ENCODE measurements at places on chromosomes 7 and 10.

GRCh38 chr7:74455291-74455804 is 1.6 kb downstream of the GTF2IRD1 start:
- no peak for DNase-seq

- no peak for DNase-seq
These were observed 71.7 kb upstream of the GPR22 start for GRCh38 chr7:107398161-107398560.

- no peak for DNase-seq
These were observed 184.0 kb upstream of the PLXNA4 start for GRCh38 chr7:132760244-132760623.

DNA sequence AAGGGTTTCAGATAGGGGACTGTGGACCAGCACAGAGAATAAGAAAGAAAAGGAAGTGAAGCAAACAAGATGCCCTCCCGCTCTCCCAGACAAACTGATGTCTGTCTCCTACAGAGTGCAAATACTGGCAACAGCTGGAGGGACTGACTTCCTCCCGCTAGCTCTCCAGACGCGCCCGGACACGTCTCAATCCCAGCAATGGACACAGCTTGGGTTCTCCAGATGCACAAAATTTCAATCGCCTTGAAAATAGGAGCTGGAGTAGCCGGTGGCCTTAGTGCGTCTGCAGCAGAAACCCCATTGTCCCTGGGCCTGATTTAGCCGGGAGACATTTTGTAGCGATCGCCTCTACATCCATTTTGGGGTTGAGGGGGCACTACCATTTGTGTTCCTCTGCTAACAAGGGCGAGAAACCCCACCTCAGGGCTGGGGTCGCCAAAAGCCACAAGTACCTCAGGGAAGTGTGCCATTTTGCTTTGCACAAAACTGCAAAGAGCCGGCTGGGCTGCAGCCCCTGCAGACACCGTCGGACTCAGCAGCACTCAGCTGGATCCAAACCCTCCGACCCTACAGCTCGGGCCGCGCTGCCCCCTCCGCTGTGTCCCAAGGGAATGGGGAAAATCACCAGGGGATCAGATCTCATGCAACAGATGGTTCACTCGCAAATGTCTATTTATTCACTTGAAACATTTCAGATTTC is 5.9 kb downstream of the CPA2 start:
- DNase-seq = no peak

GRCh38 chr10:112792487-112793201 is 157.4 kb upstream of the TCF7L2 start:
- no peak for DNase-seq

DNA sequence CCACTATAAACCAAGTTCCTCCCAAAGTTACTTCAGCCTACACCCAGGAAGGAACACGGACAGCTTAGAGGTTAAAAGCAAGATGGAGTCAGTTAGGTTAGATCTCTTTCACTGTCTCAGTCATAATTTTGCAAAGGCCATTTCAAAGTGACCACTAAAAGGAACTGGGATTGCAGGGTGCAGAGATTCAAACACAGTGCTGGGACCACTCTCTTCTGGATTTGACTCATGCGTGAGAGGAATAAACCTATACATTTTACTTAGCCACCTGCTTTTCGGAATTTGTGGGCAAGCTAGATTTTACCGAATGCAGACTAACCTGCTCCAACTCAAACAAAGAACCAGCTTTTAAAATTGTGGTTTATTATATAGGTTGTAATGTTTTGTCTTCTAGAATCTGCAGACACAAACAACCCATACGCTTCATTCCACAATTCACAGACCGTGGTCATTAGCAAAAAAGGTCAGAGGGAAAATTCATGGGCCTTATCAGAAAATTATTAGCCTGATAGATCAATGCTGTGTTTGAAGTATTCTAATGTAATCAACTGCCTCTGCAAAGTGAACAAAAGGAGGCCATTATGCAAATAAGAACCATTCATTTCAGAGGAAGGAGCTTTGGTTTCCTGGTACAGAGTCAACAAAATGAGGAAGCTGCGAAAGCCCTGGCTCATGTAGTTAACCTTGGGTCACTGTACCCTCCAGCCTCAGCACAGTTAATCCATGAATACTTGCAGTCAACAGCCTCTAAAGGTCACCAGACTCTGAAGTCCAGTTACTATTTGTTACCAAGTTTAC is 342.7 kb upstream of the KLF6 start:
- no peak for DNase-seq

GRCh38 chr10:78914502-78915189 is 154.1 kb upstream of the ZMIZ1 start:
- DNase-seq = no peak

DNA sequence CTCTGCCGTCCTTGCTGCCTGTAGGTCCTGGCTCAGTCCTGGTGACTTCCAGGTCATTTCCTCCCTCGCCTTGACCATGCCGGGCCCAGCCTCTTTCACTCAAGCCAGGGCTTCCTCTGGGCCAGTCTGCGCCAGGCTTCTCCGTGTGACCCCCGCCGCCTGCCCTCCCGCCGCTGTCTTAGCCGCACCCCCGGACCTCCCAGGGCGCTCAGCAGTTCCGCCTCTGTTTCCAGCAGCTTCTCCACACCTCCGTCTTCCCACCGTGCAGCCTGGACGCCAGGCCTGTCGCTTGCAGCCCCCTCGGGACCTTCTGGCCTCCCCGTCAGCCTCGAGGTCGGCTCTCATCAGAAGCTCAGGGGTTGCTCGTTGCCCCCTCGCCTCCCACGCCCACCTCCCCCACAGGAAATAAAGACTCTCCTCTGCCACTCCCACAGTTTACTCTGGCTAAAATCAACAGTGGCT is 123.0 kb upstream of the FZD8 start:
- DNase-seq = no peak

DNA sequence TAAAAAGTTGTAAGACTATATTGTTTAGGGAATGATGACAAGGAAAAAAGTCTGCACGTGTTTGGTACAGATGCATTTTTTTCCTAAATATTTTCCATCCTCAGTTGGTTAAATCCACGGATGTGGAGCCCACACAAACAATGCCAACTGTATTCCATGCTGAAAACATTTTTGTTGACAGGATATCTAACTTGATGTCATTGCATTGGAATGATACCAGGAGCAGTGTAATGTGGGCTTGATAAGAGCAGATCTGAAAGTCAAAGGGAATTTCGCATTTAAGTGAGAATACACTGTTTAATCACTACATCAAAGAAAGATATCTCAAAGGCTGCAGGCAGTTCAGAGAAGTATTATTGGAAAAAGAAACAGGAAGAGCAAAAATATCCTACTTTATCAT is 49.5 kb upstream of the TMEM140 start:
- no peak for DNase-seq

- no peak for DNase-seq
These were observed 144.5 kb downstream of the ADCY1 start for GRCh38 chr7:45718464-45719330.

GRCh38 chr7:128055637-128056036 is 24.4 kb upstream of the LRRC4 start:
- no peak for DNase-seq

GRCh38 chr10:96541921-96542320 is 28.2 kb upstream of the TLL2 start:
- DNase-seq = no peak

DNA sequence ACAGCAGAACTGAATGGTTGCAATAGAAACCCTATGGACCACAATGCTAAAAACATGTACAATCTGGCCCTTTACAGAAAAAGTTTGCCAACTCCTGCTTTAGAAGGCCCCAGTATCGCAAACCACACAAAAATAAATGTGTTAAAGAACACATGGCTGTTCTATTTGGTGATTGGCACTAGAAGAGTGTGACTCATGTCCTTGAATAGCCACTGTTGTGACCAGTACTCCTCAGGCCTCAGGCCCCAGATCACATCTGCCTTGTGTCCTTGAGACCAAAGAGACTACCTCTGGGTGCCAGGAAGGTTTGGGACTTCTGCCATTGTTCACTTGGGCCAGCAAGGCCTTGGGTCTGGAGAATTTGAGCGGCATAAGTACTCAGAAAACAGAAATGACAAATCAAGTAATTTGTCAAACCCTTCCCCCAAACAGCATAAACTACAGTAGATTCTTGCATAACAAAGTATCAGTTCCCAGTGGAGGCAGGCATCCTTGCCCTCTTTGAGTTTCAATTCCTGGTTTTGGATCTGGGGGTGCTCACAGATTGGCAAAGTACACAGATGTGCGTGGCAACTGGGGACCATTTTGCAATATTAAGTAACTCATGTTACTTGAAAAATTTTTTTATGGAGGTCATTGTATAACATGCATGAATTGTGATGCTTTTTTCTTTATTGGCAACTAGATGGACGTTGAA is 50.2 kb downstream of the MTURN start:
- no peak for DNase-seq

DNA sequence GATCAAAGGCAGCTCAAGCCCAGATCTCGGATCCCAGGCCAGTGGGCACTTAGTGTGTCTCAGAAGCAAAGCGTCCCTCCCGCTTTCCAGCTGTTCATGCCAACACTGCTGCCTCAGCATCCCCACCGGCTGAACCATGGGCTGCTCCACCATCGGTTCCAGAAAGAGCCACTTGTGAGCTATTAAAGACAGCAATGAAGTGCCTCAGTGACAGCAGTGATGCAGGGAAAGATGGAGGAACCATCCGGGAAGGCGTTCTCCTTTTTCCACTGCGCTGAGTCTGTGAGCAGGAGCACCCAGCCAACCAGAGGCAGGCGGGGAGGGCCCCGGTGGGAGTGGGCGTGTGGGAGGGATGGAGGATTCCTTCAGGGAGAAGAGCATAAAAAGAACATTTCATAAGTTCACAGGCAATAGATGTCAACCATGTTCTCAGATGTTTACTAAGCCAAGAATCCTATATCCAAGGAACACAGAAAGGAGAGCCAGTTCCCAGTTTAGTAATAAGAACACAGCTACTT is 96.2 kb upstream of the MKI67 start:
- no peak for DNase-seq

DNA sequence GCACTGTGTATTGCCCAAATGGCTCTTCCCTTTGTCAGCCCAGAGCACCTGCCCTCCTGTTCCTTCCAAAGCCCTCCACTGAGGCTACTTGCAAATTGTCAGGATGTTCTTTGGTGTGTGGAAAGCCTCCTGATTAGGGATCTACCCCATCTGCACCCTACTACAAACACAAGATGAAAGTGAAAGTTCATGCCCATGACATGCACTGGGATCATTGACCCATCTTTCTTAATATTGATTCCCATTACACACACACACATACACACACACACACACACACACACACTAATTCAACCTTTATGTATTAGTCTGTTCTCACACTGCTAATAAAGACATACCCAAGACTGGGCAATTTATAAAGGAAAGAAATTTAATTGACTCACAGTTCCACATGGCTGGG is 213.7 kb upstream of the IGFBP3 start:
- DNase-seq = no peak

DNA sequence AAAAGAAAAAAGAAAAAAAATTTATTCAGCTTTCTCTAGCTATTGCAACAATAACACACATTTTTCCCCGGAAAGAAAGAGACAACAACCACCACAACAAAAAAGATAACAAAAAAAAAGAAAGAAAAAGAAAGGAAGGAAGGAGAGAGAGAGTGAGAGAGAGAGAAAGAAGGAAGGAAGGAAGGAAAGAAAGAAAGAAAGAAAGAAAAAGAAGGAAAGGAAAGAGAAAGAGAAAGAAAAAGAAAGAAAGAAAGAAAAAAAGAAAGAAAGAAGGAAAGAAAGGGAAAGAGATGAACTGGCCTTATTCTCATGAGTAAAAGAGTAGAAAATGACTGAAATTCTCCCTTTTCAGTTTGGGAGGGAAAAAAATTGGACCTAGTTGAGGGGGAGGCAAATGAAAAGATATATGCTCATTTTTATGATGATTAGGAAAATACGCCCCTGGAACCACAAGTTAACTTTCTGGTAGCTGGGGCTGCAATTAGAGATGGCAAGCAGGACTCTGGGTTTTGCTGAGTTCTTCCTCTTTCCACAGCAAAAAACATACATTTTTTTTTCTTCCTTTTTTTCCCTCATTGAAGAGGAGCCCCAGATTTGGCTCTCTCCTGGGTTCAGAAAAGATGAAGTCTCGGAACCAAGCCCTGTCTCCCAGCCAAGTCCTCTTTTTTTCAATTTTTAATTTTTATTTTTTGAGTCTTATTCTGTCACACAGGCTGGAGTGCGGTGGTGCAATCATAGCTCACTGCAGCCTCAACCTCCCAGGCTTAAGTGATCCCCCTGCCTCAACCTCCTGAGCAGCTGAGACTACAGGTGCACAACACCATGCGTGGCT is 12.6 kb upstream of the PRDX3 start:
- no peak for DNase-seq

- DNase-seq = no peak
These were observed 113.7 kb downstream of the CDK14 start for GRCh38 chr7:90709501-90710465.

DNA sequence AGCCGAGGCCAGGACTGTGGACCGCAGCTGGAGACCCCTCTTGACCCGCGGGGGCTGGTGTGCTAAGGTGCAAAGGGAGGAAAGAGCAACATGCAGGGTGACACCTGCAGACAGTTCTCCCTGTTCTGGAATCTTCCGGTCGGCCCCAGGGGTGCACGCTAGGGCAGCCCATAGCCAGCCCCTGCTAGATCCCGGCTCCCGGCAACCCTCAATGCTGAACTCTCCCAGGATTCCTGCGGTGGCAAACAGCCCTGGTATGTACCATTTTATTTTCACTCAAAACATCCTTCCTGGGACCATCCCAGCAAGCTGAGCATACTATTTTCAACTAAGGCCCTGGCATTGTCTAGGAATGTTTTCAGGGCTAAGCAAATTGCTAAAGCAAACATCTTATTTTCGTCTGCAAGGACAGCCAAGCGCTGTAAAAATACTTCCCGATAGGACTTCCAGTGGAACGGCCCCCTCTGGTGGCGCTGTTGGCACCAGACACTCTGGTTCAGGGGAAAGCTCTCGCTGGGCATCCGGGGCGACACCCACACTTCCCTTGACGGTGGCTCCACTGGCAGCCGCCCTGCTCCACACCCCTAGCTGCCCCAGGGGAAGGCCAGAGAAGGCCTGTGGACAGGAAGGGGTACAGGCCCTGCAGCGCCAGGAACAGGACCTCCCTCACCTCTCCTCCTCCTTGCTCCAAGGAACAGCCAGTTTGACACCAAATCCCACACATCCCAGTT is 99.4 kb downstream of the CTBP2 start:
- DNase-seq = peak; percentile 7

DNA sequence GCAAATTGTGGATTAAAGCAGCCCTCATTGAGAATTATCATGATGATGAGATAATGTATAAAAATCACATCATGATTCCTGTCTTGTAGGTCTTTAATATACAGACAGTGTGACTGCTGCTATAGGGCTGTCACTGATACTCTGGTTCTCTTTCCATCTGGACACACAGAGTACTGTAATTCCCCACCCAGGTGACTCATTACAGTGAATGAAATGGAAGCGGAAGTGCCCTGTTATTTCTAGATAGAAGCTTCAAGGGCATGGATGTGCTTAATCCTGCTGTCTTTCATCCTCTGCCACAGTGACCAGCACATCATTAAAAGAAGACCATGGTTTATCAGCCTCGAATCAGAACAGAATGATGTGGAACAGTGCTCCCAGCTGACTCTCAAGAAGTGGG is 1234.0 kb downstream of the SORCS3 start:
- no peak for DNase-seq

DNA sequence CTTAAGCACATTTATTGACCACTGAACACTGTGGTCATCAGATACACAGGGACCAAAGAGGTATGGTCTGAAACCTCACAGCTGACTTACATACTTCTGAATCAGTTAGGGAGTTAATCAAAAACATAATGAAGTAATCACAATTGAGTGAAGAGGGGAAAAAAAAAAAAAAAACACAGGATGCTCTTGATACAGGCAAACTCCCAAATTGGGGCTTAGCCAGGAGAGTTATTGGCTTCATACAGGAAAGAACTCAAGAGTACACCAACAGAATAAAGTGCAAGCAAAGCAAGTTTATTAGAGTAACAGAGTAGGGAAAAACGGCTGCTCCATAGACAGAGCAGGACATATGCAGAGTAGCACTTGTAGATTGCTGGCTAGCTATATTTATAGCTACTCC is 917.0 kb downstream of the CNTNAP2 start:
- DNase-seq = no peak

All from activated CD4-positive, alpha-beta T cell treated with anti-CD3 and anti-CD28 coated beads for 24 hours (primary cell).